GM20000 (cell line): ENCODE measurements at places on chromosomes 6 and 20.

DNA sequence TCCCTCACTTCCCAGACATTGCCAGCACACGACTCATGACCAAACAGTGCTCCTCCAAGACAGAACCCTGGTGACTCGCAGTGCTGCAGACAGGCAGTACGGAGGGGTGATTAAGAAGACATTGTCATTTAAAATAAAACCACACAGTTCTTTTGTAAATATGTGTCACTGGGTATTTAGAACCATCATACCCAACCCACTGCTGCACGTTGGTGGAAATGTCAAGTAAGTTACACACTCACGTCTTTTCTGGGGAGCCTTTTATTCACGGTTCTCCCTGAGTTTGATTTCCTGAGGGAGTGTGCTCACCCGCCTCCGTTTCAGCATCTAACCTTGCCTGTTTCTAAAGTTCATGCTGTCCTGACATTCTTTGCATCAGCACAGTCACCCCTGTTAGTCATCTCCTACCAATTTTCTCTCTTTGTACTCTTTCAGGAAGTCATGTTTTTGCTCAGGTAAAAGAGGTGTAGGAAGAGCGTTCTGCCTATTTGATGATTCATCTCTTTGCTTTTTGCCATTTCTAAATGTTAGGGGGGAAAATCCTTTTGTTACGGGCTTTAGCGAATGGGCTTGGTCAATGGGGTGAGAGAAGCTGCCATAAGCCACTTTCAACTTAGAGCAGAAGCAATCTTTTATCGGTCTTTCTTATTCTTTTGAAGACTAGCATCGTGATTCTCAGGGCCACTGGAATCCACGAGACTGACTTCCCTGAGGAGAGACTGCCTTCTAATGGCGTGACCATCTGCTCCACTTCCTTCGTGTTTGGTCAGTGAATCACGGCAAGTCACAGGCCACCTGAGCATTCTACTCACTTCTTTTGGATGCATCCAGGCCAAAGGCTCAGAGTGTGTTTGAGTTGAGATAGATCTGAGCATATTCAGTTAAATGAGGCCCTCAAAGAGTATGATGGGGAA, 512.8 kb upstream of the JARID2 start:
- no peak for DNase-seq

DNA sequence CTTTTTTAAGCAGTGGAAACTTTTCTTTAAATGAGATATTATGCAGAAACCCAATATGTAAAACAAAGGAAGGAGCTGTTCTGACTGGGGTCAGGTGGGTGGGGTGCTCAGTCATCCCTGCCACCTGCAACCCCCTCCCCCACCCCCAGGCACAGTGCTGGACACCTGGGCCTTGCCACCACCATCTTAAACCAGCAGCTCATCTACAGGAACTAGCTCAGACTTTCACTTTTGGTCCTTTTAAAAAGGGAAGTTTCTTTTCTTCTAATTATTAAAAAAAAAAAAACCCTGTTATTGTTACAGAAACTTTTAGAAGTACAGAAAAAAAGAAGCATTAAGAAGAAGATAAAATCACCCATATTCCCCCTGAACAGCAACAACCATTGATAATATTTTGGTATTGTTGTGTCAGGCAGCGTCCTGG, 37.1 kb downstream of the PPP1R16B start:
- DNase-seq: peak; percentile 89

DNA sequence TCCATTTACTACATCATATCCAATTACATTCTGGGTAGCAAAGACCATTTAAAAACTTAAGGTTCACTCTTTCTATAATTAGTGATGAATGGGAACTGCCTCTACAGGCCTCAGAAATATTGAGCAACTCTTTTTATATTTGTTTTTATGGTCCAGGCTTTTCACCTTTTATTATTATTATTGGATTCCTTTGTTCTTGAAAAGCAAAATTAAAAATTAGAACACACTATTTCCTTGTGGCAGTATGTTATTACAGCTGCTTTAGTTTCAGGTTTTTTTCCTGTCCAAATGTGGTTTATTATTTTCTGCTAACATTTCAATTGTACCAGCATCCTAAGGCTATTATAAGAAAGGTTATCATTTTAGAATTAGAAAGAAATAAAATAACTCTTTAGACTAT, 150.1 kb downstream of the FARS2 start:
- no peak for DNase-seq

DNA sequence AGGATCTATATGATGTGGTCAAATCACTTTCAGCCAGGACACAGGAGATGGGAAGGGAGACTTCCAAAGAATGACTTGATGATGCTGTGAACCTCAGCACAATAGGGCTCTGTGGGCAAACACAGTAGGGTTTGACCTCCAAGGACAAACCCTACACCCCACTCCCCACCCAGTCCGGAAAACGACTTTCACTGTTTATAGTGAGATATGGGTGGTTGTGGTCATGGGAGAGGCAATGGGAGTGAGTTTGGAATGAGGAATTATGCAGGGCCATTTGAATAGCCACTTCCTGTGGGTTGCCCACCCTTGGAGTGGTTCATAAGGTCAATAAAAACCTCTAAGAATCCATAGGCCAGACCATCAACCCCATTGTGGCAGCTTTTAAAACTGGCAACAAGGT, 38.4 kb upstream of the PRND start:
- no peak for DNase-seq

DNA sequence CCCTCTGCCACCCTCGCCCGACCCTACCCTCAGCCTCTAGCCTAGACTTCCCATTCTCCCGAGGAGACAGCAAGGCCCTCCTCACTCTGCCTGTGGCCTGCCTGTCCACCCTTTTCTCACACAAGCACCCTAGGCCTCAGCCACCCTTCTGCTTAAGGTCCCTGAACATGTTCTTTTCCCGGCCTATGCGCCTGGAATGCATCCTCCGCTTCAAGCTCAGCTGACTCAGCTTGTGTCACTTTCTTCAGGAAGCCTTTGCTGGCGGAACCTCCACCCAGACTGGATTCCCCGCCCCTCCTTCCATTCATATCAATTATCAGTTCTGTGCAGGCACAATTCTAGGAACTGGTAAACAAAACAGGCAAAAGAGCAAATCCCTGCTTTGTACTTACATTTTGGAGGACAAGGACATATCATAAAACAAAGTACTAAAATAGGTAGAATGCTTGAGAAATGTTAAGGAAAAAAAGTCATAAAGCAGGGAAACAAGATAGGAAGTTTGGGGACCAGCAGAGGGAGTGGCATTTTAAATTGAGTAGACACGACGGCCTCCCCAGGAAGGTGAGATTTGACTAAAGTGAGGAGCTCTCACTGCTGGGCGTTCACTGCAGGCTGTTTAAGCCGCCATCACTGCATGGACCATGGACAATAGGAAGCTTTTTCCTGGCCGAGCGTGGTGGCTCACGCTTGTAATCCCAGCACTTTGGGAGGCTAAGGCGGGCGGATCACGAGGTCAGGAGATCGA, 17.9 kb upstream of the SNHG17 start:
- DNase-seq: no peak

- DNase-seq: no peak
These were observed 34.0 kb upstream of the NXT1 start for GRCh38 chr20:23316626-23317025.

DNA sequence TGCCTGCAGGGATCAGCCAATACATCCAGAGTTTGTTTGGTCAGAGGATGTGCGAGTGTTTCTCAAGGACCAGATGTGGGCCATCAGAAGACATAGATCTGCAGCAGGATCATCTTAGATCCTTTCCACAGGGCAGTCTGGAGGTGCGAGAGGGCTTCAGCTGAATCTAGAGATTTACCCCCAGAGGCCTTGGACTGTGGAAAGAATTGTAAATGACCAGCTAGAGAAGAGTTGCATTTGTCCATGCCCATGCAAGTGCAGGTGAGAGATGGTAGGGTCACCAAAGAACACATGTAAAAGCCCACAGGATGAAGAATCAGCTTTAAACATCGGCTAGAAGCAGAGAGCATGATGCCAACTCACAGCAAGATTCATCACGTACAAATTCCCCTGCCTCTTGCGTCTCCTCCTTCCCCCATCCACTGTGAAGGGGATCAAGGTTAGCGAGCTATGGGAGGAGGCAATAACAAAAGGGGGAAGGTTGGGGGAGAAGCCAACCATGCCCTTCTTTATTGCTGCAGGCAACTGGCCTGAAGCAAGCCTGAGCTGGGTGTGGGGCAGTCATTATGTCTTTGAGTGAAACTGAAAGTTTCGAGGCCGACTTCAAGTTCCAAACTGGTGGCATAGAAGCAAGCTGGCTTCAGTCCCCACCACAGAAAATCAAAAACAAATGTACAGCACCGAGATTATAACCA, 83.5 kb downstream of the SCML4 start:
- DNase-seq: no peak

GRCh38 chr6:111970426-111970825, 83.5 kb upstream of the CCN6 start:
- DNase-seq: no peak

GRCh38 chr6:160428818-160429619, 80.8 kb downstream of the SLC22A3 start:
- DNase-seq: no peak

- DNase-seq: peak; percentile 58
These were observed 1.3 kb downstream of the RGS19 start for GRCh38 chr20:64077876-64078551.

- DNase-seq: no peak
These were observed 2.4 kb downstream of the GMEB2 start for GRCh38 chr20:63624486-63624885.

- DNase-seq: no peak
These were observed 108.5 kb downstream of the SYCP2 start for GRCh38 chr20:59824711-59825562.
